DMS153 (cell line): ENCODE measurements at places on chromosomes 4 and X.

- DNase-seq = no peak
These were observed 238.9 kb downstream of the NR3C2 start for GRCh38 chr4:148203056-148203898.

GRCh38 chrX:13487731-13488505 is 81.5 kb upstream of the EGFL6 start:
- peak; percentile 56 for DNase-seq

DNA sequence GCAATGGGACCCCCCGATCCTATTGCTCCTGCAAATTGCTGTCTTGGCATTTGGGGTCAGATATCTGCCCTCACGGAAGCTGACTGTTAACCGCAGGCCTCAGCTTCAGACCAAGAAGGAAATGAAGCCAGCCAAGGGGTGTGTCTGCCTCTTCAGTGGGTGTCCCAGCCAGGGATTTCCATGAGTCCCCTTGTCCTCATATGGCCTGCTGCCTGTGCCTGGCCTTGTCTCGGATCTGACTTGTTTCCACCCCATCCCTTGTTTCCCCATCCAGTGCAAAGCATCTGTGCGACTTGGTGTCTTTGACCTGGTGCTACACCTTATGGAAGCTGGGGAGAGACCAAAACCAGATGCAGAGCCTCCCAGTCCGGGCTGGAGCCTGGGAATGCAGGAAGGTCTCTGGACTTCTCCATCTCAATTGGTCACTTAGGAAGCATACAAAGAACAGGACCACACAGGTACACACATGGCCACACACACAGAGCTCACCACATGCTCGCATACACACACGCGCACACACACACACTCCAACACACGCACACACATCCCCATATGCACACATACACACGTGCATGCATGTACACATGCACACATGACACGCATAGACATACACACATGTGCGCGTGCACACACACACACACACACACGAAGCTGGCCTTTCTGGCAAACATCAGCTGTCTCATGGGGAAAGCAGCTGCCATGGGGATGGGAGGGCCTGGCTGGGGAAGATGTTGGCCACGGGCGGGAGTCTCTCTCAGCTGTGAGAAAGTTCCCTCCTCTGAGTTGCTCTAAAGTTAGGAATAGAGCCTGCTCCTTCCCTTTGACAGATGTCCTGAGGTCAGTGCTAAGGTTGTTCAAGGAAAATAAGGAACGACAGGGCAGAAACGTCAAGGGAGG is 65.5 kb downstream of the CRMP1 start:
- DNase-seq = no peak

- no peak for DNase-seq
These were observed 77.6 kb downstream of the CWH43 start for GRCh38 chr4:49063670-49064069.

DNA sequence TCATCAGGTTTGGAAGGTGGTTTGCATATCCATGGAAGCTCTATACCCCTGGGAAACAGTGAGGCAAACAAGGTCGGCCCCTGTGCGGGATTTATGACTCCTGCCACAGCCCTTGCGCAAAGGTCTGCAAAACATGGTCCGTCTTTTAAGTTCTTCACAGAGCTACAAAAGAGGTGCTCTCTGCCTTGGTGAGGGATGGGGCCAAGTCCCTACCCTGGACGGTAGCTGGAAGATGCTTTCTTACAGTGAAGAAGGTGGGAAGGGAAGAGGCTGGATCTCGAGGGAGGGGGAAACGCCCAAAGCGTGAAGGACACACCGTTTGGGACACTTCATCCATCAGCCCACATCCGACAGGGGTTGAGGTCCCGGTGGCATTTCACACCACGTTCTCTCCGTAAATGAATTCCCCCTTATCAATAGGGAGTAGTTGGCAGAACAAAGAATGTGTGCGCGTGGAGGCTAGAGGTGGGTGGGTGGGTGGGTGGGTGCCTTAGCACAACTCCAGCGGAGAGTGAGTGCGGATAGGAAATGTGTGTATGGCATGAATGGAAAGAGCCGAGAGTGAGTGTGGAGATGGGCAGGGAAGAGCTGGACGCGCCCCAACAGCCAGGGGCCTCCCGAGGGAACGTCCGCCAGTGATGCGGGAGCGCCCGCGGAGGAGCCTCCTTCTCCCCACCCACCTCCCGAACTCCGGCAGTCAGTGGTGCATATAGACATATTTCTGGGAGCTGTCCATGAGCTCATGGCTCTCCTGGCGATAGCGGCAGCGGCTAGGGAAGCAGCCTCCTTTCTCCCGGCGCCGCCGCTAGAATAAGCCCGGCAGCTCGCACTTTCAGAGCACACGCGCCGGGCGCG is 68.3 kb downstream of the LARP7 start:
- no peak for DNase-seq

GRCh38 chrX:115017455-115017854 is at the start of gene IL13RA2:
TSS of gene IL13RA2 (minus strand) at chrX:115017616. CDS start at chrX:115017269, 347 bp downstream.
- no peak for DNase-seq

DNA sequence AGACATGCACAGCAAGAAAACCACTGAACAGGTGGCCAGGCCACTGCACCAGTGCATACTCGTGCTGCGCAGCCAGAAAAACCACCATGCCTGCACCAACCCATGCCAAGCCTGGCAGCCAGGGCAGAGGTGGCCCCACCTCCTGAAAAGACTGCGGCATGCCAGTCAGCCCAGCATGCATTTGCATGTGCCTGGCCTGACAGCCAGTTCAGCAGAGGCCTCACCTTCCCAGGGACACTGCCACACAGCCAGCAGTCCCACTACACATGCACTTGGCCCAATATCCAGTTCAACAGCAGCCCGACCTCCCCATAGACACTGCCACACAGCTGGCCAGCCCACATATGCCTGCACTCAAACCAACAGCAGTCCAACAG is 43.5 kb upstream of the DDX60 start:
- no peak for DNase-seq

DNA sequence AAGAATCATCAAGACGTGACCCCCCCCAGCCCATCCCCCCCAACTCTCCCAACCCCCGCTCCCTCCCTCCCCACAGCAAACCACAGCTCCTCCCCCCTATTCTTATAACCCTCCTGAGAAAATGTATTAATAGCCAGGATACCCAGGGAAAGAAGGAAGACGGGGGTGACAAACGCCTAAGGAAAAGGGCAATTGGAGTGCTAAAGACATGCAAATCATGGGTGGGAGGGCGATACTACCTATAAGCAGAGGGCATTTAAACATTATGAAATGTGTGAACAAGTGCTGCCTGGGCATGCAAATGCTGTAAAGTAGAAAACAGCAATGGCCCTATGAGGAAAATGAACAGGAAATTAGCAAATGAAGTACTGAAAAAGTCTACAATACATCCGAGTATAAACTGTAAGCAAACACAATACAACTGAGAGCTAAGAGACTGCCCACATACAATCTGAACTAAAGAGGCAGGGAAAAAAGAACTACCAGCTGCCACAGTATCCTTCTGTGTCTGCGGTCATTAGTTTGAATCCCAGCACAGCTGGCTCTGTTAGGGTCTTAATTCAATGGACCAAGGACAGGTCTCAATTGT is 2.4 kb downstream of the CXXC4 start:
- peak; percentile 50 for DNase-seq

DNA sequence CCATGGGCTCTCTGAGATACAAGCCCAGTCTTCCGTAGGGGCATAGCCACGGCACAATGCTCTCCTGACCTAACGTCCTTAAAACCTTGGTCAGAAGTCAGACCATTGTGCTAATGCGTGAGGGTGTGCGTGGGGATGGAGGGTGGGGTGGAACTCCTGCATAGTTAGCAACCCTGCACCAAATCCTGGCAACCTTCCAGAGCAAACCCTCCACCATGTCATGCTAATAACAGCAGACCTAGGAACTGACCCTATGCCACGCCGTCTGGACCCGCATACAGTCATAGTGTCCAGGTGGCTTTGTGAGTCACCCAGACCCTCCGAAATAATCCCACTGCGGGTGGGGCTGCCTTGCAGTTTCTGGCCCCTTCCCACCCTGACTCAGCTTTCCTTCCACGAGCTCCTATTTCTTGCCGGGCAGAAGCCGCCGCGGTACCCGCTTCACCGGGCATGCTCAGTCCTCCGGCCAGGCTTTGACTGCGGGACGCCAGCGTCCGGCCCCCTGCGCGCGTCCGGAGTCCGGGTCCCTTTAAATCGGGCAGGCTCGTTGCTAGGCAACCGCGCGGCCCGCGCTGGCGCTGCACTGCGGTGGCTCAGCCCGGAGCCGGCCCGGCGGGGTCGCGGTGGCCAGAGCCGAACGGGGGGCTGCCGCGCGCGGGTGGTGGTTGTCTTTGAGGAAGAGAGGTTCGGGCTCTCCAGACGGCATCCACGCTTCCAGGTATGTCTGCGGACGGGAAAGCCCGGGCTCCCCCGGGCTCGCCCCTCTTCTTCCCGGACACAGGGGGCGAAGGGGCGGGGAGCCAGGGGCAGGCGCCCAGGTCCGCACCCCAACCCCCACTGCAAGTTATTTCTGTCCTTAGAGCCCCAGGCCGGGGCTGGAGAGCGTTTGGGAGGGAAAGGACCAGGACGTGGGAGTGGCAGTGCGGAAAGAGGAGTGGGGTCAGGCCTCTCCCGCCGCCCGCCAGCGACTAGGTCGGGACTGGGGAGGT is at the start of gene CCDC160:
CCDC160 (plus strand) TSS at position 557 of the 989 bp plus-strand sequence. CDS start 7,619 bp downstream, outside the sequence.
- no peak for DNase-seq

DNA sequence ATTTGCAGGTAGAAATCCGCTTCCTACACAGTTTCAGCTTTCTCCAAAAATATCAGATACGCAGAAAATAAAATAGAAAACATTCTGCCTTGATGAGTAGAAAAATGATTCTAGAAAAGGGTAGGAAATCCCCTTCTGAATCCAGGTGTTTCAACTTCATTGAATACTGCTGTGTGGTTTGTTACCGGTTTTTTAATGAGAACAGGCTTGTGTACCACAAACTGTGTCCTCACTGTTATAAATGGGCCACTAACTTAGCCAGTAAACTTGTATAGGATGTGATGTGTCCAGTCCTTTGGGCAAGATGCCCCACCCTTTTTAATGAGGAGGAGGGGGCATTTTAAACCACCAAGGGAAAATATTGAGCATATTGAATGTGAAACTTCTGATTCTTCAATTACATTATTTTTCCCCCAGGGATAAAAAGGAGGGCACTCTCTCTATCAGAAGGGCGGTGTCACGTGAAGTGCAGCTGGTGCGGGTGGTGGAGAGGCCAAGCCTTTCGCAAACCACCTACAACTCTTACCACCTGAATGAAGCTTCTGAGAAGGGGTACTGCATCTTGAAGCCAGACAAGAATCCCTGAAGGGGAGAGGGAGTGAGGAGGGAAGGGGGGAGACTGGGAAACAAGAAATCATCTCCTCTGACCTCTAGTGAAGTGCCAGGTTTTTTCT is 4.5 kb downstream of the CXXC4 start:
- no peak for DNase-seq

- no peak for DNase-seq
These were observed 148.4 kb downstream of the ANKRD50 start for GRCh38 chr4:124564121-124564520.

- DNase-seq = no peak
These were observed 8.6 kb upstream of the TKTL2 start for GRCh38 chr4:163482190-163482589.

DNA sequence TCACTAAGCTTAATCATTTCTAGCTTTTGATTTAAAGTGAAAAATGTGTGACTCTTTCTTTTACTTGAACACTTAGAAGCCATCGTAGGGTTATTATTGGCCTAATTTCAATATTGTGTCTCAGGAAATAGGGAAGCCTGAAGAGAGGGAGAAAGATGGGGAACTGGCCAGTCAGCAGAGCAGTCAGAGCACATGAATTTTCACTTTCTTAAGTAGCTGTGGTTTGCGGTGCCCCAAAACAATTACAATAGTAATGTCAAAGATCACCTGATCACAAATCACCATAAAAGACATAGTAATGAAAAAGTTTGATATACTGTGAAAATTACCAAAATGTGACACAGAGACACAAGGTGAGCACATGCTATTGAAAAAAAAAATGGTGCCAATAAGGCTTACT is 45.5 kb downstream of the CENPC start:
- no peak for DNase-seq

DNA sequence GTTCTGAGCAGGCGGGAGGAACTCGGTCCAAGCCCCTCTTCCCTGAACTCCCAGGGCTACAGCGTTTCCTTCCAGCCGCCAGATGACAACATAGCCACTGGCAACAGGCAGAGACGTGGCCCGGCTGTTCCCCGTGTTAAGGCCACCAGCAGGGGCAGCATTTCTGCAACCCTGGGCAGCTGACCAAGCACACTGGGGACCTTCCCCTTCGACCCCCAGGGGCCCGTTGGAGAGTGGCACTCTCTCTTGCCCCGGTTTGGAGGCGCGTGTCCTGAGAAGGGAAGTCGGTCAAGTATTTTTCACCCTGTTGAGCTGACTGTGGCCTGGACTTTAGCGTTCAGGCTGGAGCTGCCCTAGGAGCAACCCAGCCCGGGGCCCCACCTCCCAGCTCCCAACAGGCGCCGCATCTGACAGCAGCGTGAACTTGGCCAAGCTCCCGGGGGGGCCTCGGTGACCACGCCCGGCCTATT is 37.6 kb downstream of the ZBTB49 start:
- no peak for DNase-seq

DNA sequence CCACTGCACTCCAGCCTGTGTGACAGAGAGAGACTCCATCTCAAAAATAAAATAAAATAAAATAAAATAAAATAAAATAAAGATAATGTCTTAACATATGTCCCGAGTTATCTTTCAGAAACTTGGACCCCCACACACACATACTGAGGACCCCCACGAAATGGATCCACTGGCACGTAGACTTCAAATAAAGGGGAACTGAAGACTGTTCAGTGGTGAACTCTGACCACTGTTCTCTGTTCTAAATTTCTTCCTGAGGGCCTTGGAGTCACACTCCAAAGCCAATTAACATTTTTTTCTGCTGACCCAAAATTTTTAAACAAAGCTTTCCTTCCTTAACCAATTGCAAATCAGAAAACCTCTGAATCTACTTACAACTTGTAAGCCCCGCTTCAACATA is 43.5 kb upstream of the PRDX4 start:
- no peak for DNase-seq

- DNase-seq = no peak
These were observed 273.9 kb downstream of the ARAP2 start for GRCh38 chr4:35970366-35970960.

- no peak for DNase-seq
These were observed 146.1 kb downstream of the ATP10D start for GRCh38 chr4:47631161-47631560.

DNA sequence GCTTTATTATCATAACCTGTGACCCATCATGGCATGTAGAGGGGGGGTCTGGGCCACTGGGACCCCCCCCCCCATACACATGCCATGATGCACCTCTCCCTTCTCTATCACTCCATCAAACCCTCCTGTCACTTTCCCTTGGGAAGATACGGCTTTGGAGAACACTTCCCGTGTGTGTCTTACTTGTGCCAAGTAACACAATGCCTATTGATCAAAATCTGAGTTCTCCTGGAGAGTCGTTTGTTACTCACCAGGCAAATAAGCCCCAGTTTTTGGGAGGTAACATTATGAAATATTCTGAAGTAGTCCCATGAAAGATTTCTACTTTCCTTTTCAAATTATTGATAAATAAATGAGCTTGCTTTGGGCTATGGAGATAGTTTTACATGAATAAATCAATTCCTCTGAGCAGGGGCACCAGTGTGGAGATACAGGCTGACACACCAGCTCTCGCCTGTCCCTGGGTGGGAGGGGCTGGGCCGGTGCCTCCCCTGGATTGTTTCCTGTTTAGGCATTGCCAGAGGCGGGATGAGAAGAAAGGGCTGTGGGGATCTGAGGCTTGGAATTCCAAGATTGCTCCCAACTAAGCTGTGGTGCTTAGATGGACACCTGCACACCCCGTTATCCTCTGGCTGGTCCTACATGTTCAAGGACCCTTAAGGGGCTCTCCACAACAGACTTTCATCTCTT is 63.2 kb upstream of the WWC2 start:
- DNase-seq = no peak

GRCh38 chr4:148299337-148299736 is 142.9 kb downstream of the NR3C2 start:
- DNase-seq = no peak
